ENCODE measurements at places on chromosomes 16 and 17.

DNA sequence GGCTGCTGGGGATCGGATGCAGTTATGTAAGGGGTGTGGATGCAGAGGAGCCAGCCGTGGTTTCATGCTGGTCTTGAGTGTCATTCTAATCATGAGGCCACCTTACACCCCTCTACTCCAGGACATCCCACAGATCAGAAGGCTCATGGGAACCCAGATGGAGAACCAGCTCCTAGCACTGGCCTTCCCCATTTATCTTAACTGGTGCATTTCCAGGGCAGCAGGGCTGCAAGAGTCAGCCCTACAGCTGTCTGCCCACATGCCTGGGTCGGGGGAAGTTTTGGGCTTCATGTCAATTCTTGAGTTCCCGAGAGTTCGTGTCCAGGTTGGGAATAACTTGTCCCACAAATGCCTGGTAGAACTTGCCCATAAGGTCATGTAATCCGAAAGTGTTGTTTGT is 29.1 kb downstream of the RPTOR start:
- no peak for DNase-seq

GRCh38 chr16:1839554-1839953 is 12.5 kb downstream of the FAHD1 start:
- no peak for DNase-seq

- no peak for DNase-seq
These were observed 60.4 kb upstream of the RPH3AL start for GRCh38 chr17:413016-413350.

DNA sequence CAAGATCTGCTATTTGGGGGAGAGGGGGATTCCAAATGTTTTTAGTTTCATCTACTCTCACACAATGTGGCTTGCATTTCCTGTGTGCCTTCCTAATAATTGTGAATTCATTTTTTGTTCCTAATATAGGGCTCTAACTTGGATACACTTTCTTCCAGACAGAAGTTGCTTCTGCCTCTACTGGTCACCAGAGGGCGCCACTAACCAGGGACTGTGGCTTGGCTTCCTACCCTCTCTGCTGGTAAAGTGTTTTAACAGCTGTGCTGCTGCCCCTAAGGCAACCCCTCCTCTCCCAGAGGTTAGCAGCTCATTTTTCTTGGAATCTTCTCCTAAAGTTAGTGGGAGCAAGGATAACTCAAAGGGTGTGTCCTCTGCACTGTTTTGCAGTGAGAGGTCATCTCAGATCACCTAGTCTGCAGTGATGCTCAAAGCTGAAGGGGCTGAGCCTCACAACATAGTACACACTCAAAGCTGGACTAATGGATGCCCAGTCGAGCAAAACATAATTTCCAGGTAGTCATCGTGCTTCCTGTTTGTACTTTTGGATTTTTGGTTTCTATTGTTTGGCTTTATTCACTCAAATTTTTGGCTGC is 5.0 kb upstream of the PRSS54 start:
- DNase-seq, result no peak

GRCh38 chr17:45312477-45313420 is 4.1 kb downstream of the MAP3K14 start:
- no peak for DNase-seq

GRCh38 chr17:54180950-54181349 is 358.2 kb downstream of the KIF2B start:
- no peak for DNase-seq

DNA sequence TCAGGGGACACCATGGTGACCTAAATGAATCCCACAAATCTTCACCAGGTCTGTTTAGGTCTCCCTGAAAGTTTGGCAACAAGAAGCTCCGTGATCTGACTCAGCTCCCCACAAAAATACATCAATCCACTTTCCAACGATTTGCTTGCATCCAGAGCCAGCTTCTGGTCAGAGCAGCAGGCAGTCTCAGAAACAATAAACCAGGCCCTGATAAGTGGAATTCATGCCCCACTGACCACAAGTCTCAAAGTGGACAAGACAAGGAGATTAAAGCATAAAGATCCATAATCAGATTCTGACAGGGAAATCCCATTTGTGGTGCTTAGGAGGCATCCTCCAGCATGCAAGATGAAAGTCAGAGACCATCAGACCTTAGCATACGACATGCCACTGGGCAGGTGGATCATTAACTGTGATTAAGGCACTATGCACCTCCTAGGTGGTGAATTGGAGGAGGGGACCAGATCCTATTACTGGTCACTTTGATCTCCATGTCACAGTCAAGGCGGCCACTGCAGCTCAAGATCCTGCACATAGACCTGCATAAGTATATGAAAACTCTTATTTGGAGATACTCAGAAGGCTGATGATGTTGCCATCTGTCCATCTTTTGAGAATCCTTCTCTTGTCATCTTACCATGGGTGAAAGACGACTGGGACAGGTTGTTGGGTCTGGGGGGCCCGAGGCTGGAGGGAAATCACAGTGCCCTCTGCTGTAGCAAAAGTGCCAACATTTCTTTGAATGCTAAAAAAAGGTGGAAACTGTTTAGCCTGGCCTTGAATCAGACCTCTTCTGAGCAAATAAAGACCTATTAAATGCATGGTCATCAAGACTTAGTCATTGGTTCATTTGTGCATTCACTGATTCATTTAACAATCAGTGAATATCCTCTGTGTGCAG is 309.2 kb upstream of the CCL2 start:
- no peak for DNase-seq

GRCh38 chr16:20866145-20866772 is 33.9 kb downstream of the DCUN1D3 start:
- DNase-seq, result no peak
